Activated CD4-positive, alpha-beta T cell treated with anti-CD3 and anti-CD28 coated beads for 36 hours (primary cell): ENCODE measurements at places on chromosomes 12 and 14. TPM values are rescaled to one million over a fixed set of nuclear protein-coding genes. Genes with fewer than 3 reads are reported as not detected.

DNA sequence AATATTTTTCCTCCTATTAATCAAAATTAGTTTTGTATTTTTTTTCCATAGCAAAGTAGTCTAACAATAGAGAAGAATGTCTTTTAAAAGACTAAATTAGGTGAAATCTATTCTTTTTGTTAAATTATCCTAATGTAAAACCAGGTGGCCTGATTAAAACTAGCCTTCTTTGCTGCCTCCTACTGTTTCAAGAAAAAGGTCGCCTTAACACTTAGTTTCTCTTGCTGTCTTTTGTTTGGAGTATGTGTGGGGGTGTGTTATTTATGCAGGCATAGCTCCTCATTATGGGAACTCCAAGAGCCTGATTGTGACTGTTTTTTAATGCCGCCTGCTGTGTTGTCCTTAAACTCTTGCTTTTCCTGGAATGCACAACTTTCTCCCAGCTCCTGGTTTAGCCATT lies 855.3 kb downstream of the DIO2 start:
- DNase-seq: no peak

DNA sequence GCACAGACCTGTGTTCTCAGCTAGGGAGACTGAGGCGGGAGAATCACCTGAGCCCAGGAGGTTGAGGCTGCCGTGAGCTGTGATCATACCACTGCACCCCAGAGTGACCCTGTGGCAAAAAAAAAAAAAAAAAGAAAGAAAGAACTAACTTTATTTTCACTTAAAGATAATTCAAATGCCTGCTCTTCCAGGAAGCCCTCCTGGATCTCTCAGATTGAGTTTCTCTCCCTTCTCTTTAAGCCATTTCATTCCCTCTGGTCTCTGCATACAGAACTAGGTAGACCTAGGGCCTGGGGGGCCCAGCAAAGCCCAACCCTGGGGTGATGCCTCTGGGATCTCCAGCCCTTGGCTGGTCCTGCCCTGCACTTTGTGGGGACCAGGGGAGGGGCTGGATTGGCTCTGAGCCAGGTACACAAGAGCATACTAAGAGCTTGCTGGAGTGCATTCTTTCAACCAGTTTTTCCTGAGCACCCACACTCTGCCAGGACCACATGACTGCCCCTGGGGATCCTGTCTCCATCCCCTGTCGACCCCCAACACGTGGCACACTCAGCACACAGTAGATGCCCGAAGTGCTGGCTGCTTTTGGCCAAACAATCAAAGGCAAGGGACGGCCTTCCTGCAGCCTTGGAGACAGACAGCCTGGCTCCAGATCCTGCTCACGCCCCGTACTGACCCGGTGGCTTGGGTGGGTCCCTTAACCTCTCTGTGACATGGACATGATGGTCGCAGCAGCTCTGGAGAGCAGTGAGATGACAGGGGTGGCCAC lies 52.7 kb downstream of the CYP46A1 start:
- no peak for DNase-seq

Gene STYK1
- not detected for total RNA-seq

GRCh38 chr12:1531654-1532374 lies 62.6 kb downstream of the FBXL14 start:
- peak; percentile 19 for DNase-seq

Gene LTB4R
- 14.2 TPM for total RNA-seq

GRCh38 chr14:76376409-76376877 lies 506 bp downstream of the ESRRB start:
- DNase-seq: no peak

DNA sequence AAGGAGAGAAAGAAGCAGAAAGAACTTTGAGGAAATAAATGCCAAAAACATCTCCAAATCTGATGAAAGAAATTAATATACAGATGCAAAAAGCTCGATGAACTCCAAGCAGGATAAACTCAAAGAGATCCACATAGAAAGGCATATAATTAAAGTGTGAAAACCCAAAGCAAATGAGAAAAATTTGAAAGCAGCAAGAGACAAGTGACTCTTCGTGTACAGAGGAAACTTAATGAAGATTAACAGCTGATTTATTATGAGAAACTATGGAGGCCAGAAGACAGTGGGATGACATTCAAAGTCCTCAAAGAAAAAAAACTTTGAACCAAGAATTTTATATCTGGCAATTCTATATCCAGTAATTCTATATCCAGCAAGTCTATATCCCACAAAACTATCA lies 163.0 kb upstream of the TMCC3 start:
- DNase-seq: no peak

Gene MGAT4C
- total RNA-seq: not detected
